ENCODE measurements at places on chromosomes 16 and 17.

DNA sequence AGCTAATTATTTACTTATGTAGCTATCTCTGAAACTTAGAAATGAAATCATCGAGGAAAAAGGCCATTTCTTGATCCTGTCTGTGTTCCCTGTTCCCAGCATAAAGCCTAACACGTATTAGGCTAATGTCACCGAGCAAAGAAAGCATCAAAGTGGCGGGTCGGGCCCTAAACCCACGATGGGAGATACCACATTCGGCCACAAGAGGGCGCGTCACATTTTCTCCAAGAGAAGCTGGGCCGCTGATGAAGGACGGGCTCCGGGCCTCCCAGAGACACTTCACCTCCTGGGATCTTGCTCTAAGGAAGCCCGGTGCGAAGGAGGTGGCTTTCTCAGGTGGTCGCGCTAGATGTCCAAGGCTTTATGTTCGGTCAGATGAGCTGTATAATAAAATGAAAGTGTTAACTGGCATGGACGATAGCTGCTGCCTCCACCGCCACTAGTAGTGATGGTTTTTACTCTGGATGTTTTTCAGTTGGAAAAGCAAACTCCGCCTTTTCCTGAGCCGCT, 853 bp upstream of the PDK2 start:
- peak; percentile 89 for DNase-seq

DNA sequence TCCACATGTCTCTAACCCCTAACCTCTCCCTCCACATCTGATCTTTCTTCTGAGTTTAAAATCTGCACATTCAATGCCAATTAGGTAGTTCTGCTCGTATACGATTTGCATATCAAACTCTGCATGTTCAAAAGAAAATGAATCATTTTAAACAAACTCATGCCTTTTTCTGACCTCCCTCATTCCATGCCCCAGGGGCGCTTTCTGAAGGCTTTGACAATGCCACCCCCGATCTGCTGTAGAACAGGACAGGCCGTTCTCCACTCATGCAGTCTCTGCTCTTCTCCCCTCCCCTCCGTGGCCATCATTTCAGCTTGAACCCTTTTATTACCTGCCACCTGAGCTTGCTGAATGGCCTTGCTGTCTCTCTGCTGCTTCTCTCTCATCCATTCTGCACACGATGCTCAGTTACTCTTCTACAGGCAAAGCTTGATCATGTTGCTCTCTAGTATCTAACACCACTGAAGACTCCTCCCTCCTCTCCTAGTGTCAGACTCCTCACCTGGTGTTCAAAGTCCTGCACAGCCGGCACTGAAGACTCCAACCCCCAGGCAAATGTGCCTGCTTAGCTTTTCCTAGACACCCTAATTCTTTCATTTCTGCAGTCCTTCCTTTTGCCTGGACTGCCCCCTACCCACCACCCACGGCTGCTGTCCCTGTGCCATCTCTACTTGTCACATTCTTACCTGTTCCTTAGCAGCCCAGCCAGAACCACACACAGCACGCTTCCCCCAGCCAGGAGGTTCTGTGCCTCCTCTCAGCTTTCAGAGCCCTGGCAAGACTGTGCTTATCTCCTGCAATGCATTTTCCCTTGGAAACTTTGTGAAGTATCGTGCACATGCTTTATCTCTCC, 6.2 kb downstream of the TMEM238L start:
- DNase-seq: no peak

DNA sequence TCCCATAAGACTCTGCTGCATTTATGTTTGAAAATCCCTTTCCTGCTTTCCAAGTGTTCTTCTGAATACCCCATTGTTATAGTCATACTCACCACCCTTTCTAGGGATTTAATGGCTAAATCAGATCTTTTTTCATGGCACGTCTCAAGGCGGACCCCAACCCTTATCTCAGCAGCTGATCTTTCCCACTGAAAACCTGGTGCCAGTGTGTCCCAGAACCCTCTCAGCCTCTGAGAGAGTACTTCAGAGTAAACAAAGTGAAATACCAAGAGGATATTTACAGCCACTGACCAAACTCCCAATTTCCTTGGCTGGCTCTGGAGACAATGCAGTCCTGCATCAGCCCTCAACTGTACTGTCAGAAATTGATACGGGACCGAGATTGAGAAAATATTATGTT, 101.7 kb downstream of the TMEM100 start:
- DNase-seq: no peak

- peak; percentile 52 for DNase-seq
These were observed 116.5 kb downstream of the ADCY9 start for GRCh38 chr16:3999479-4000325.

DNA sequence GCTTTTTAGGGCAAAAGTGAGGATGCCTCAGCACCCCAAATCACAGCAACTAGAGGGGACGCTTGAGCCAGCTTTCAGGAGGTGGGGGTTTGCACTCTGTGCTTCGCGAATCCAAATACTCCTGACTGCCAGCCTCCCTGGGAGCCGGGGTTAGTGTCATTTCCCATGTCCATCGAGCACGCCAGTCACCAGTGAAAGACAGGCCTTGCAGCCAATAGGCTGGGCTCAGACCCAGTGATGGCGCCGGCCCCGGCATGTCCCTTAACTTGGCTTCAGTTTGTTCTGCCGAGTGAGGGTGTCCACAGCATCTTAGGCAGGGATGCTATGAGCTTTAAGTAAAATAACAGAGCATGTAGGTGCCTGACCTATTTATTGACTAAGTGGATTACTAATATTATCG, 50.9 kb upstream of the CDC42EP4 start:
- no peak for DNase-seq

DNA sequence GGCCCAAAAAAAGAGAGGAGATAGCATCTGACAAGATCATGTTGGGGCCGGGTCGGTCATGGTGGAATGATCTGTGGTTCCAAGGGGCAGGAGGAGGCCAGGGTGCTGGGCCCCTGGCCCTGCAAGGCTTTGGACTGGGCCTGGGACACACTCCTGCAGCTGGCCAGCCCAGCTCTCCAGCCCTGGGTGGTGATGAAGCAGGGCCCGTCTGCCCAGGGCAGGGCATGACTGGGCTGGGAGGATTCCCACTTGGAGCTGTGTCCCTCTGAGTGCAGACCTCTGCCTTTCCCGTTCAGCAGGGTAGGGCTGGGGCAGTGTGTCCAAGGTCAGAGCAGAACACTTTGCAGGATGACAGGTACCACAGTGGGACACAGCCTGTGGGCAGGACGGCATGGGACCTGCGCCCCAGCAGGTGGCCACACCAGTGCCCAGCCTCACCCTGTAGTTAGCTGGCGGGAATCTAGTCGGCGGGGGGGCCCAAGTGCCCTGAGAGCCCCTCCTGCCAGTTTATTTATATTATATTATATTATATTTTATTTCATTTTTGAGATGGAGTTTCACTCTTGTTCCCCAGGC, 27.6 kb upstream of the MYO15B start:
- DNase-seq: no peak

DNA sequence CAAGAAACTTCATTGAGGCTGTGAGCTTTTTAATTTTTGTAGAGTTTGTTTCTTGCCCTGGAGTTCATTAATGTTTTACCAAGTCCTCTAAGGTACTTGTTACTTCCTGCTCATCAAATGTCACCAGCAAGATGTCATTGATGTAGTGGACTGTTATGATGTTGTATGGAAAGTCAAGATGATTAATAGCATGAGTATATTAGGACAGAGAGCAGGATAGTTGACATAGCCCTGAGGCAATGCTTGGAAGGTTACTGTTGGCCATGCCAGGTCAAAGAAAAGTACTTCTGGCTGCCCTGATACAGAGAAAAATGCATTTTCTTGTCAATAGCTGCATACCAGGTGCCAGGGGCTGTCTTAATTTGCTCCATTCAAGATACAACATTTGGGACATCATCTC, 6.7 kb downstream of the KRTAP1-5 start:
- no peak for DNase-seq

DNA sequence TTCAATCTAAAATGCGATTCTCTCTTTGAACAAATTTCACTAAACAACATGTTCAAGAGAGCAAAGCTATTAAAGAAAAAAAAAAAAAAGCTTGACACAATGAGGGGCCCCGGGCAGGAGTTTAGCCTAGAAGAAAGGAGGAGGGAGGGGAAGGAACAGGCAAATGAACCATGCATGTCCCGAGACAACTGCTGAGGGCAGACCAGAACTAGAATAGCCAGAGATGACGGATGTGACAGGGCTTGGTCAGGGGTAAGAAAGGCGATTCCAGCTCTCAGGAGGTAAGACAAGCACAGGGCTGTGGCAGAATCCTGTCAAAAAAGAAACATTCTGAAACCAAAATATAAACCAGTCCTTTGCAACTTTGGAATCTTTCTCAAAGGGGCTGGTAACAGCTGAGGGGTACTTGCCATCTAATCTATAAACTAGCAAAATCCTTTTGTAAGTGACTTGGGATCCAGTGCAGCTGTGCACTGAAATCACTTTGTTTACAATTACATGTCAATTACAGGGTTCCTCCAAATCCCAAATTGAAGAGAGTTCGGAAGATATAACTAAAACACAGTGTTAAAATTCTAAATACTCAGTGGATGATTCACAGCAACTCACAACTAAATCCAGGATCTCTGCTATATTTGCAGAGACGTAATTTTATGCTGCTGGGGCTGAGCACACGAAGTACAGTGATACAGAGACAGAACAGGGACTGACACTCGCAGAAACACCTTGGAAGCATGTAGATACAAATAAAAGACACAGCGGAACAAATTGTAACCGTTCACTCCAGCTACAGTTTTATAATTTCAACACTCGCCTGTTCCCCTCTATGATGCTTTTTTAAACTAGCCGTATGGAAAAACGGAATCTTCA, 567.4 kb upstream of the ZFHX3 start:
- DNase-seq: no peak

DNA sequence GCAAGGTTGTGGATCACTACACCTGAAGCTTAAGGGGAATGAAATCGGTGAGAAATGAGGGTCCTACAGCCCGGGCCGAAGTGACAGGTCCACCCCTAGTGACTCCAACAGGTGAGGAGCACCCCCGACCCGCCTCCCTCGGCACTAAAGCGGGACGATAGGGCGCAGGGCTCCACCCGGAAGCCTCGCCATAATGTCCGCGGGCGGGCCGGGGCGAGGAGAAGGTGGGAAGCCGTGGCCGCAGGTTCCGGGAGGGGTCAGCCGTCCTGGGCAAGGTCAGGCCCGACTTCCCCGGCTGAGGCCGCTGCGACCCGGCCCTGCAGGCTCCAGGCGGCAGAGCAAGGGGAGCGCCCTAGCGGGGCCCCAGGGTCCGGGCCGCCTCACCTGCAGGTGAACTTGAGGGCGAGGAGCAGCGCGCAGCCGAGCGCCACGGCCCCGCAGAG, 543 bp downstream of the TXNDC11 start:
- DNase-seq: peak; percentile 64

DNA sequence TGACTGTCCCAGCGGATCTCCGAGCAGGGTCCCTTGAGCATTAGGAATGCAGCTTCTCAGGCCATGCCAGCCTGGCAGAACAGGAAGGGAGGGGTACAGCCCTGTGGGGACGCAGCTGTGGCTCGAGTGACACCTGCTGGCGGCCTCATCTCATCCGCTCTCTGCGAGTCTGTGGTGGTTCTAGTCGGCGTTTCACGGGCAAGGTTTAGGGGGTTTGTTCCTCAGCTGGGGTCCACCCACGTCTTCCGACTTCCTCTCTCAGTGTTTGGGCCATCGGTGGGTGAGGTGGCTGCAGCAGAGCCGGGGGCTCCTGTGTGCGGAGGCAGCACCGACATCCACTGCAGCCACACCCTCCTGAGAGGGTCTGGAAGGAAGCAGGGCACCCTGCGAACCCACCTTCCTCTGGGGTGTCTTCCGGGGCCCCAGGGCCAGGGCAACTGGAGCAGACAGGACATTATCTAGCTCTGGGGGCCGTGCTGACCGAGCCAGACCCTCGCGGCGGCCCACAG, 33.3 kb downstream of the JPH3 start:
- peak; percentile 44 for DNase-seq

- DNase-seq: no peak
These were observed 4.1 kb downstream of the MRPS7 start for GRCh38 chr17:75265614-75266315.

- DNase-seq: no peak
These were observed 44.8 kb upstream of the NOG start for GRCh38 chr17:56548661-56549060.

DNA sequence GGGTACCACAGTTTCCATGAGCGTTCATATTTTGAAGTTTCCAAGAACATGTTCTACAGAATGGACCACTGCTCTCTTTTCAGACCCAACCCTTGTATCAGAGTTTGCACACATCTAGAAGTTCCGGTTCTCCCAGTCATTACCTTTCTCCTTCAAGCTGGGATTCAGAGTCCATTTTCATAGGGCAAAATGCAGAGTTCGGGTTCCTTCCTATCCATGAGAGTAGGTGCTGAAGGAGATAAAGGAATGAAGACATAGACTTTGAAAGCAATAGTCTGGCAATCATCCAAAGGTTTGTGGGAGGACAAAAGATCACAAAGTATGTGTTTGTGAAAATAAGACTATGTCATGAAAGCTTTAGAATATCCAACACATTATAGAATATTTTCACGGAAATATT, 699.6 kb downstream of the MAF start:
- DNase-seq: no peak

- no peak for DNase-seq
These were observed 51.3 kb downstream of the NKD1 start for GRCh38 chr16:50599494-50599893.

GRCh38 chr17:71071837-71072236, 902.5 kb downstream of the KCNJ2 start:
- no peak for DNase-seq

DNA sequence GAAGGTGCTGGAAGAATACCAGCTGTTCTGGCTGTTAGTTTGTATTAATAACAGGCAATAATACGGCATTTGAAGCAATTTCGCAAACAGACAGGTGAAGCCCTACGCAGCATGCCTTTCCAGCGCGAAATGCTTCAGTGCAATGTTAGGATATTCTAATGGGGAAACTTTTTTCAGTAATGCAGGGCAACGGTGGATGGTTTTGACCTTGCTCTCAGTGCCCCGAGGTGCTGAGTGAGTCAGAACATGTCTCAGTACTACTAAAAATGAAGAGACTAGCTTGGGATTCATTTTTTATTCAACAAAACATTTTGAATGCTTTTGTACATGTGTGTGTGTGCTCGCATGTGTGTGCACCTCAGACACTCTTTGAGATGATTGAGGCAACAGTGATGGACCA, 172.2 kb downstream of the RBFOX1 start:
- no peak for DNase-seq

- no peak for DNase-seq
These were observed 37.8 kb downstream of the YPEL2 start for GRCh38 chr17:59369031-59369975.

DNA sequence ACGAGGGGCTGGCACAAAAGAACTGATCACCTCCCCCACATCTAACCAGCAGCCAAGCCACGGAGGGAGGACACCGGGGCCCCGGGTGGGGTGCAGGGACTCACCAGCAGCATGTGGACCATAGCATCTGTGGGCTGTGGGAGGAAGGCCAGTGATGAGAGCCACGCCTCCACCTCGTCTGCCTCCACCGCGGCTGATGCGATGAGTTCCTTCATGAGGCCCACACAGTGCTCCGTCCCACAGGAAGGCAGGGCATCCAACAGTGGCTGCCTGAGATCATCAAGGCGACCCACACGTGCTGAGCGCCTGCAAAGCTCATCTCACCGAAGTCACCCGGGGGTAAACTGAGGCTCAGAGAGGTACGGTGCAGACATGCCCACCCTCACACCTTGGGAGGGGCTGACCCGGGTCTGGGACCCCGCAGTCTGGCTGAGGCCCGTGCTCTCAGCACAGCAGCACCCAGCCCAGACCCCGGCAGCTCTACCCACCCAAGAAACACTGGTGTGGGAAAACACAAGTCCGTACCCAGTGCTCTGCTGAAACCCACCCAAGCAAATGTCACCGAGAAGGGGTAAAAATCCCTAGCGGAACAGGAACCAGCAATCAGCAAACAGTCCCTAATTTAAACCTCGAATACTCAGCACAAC, 85.9 kb downstream of the LITAF start:
- DNase-seq: no peak
